ENCODE measurements at places on chromosomes 5 and 9.

- DNase-seq, result no peak
Observed at GRCh38 chr5:93608855-93609254, 25.8 kb downstream of the NR2F1 start.

DNA sequence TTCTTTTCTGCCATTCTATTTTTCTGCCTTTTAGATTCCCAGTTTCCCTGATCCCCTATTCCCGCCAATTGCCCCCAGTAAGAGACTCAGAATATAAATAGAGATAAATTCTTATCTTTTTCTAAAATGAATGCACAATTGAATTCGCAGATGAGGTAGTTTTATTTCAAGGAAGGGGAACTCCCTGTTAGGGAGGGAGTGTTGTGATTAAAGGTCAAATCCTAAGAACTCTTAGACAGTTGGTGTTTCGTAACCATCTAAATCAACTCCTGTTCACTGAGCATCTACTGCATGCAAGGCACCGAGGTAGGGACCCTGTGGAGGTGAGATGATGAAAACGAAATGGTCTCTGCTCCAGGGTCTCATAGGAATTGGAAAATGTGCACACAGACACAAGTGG lies 7.7 kb upstream of the MAP3K1 start:
- no peak for DNase-seq

- no peak for DNase-seq
Observed at GRCh38 chr5:22460189-22460588, 393.0 kb downstream of the CDH12 start.

DNA sequence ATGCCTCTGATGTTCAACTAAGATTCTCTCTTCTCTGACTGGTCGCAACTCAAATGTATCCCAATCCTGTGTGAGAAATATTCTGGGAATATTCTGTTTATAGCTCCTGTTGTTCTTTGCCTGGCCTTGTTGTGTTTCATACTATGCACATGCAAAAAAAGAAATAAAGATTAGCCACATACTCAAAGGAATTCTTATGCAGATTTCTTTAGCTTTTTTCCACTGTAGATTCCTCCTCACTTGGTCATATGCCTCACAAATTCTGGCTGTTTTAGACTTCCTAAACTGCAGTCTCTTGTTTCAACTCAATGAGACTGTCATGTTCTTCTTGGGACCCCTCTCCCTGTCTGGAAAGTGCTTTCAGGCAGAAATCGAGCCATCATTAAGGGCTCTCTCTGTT lies 217.5 kb upstream of the SH3GL2 start:
- DNase-seq, result no peak

DNA sequence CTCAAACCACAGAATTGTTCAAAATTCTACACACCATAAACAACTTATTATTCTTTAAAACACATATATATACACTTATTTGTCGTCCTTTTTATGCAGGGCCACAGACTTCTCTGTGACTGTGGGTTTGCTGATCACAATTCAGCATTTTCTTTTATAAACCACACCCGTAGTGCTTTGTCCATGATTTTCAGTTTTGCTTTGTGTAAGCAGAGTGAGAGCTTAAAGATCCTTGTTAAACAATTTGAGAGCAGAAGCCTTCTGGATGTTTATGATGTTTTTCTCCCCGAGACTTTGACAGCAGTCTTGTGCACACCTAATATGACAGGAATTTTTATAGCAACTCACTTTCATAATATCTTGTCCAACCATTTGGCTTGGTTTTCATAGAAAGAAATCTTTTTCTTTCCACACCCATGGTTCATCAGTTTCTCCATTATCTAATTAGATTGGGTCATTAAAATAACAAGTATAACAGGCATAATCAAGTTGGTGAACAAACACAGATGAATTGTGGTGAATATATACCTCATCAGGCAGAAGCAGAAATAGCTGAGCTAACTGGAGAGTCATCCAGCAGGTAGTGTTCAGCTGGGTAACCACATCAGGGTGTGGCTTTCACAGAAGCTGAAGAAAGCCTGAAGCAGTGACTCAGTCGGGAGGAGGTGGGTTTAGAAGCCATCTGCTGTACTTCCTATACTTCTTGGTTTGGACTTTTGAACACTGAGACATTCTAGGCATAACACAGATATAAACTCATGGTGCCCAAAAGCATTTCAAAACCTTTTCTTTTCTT lies 232.8 kb downstream of the DOCK8 start:
- no peak for DNase-seq

DNA sequence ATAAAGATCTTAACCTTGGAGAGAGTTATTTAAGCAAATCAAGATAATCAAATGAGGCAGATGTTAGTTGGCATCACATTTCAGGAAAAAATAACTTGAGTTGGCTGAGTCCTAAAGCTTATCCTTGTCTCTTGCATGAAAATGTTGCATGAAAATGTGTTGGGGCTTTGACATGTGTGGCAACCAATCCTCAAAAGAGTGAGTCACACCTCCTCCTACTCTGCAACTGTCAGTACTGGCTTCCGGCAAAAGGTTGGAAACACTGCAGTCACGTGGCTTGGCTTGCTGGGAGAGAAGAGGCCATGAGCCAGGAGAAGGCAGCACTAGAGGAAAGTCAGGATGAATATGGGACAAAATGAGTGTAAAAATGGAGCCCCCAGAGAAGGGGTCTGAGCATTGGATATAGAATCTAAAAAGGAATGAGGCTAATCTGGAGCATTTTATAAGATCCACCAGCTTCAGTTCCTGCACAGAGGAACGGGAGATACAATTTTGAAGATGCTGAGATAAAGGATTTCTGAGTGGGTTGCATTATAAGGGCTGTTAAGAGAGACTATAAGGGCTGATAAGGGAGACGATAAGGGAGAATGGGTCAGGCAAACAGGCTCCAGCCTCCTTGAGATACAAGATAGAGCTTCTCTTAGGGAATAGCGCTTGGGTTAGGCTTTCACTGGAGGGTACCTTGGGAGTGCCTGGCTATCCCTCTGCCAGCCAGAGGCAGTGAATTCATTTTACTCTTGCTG lies 43.1 kb downstream of the SPATA31D1 start:
- DNase-seq, result peak; percentile 68

DNA sequence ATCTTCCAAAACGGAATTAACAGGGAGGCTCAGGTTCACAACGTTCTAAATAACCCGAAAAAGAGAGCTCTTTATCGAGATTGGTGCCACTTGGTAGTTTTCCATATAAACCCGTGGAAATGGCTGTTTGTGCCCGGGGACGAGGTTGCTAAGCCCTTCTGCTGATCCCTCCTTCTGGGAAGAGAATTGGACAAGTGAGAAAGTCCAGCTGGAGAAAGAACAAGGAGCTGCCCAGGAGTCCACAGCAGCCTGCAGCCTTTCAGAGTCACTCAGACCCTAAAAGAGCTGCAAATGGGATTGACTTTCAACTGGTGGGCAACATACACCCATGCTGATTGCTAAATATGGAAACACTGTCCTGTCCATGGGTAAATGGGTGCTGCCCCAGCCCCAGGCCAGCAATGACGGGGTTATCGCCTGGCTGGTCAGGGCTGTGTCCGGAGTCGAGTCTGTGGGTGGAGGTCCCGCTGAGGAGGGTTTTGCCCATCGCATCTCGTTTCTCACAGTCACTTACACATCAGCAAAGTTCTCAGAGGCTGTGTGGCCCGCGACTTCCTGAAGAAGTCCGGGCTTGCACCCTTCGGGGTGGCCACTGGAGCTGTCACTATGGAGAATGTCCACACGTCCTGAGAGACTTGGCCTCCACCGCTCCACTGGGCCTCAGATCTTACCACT lies 40.7 kb upstream of the HSD17B3 start:
- no peak for DNase-seq

- DNase-seq, result no peak
Observed at GRCh38 chr5:65102371-65102975, 333.7 kb downstream of the CWC27 start.

DNA sequence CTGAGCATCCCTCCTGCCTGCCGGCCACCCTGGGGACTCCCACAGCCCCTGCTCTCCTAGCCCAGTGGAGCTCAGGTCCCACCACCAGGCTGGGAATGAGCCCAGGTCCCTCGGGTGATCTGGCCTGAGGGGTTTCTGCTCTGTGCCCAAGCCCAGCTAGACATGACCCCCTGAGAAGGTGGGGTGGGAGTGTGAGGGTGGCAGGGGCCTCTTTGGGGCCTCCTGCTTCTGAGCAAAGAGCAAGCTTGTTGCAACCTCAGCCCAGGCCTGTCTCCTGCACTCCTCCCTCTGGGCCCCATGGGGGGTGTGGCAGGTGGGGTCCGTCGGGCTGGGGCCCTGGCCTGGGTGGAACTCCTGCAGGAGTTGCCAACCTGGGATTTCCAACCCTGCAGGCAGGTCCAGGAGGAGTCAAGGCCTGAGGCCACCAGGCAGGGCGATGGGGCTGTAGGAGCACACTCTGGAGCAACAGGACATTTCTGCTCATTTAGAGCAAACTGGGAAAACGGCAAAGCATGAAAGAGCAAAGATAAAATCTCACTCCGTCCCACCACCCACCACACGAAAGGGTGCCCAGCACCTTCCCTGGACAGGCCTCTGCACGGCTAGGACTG lies 11.4 kb upstream of the NRARP start:
- DNase-seq, result peak; percentile 61
